ENCODE measurements at places on chromosomes 5 and 9.
A peak's percentile ranks its signal among the peaks of the same experiment; 100 is the strongest.

- H3K27ac ChIP-seq = no peak overlapping the region
- DNase-seq = no peak
- H3K36me3 ChIP-seq = no peaks in the 10 kb centered on the region
- H3K4me1 ChIP-seq = no peaks in the 10 kb centered on the region
- H3K4me3 ChIP-seq = no peak overlapping the region
Observed at GRCh38 chr9:27377811-27378456, 81.0 kb upstream of the EQTN start.

- no peak overlapping the region for H3K27ac ChIP-seq
- DNase-seq = peak; percentile 12
- H3K4me1 ChIP-seq = peaks cover 11% of the 10 kb centered on the region
- H3K27me3 ChIP-seq = no peaks in the 10 kb centered on the region
- H3K36me3 ChIP-seq = no peaks in the 10 kb centered on the region
Observed at GRCh38 chr9:6106711-6107339, 91.4 kb upstream of the RANBP6 start.

DNA sequence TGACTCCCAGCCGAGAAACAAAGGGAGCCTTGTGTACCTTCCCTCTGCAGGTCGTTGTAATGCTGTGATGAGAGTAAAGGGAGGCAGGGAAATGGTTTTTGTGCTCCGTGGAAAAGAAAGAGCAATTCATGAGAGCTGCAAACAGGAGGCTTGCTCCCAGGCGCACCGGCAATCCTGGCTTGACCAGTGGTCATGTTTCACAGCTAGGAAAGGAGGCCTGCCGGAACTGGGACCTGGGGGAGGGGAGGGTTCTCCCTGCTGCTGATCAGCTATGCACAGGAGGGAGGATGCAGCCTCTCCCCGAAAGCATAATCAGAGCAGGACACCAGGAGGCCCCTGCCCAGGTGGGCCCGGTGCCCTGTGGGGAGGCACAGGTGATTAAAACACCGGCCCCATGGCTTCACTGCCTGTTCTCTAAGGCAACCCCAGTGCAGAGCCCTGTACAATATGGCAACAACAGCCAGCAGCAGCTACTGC is 131.3 kb downstream of the ZDHHC21 start:
- DNase-seq = no peak
- H3K27ac ChIP-seq = no peak overlapping the region
- H3K27me3 ChIP-seq = no peaks in the 10 kb centered on the region
- no peaks in the 10 kb centered on the region for H3K4me1 ChIP-seq

- peaks cover 21% of the 10 kb centered on the region for H3K36me3 ChIP-seq
- DNase-seq = no peak
- H3K4me3 ChIP-seq = no peak overlapping the region
- no peaks in the 10 kb centered on the region for H3K4me1 ChIP-seq
Observed at GRCh38 chr9:128428644-128429512, 8.2 kb downstream of the CERCAM start.

DNA sequence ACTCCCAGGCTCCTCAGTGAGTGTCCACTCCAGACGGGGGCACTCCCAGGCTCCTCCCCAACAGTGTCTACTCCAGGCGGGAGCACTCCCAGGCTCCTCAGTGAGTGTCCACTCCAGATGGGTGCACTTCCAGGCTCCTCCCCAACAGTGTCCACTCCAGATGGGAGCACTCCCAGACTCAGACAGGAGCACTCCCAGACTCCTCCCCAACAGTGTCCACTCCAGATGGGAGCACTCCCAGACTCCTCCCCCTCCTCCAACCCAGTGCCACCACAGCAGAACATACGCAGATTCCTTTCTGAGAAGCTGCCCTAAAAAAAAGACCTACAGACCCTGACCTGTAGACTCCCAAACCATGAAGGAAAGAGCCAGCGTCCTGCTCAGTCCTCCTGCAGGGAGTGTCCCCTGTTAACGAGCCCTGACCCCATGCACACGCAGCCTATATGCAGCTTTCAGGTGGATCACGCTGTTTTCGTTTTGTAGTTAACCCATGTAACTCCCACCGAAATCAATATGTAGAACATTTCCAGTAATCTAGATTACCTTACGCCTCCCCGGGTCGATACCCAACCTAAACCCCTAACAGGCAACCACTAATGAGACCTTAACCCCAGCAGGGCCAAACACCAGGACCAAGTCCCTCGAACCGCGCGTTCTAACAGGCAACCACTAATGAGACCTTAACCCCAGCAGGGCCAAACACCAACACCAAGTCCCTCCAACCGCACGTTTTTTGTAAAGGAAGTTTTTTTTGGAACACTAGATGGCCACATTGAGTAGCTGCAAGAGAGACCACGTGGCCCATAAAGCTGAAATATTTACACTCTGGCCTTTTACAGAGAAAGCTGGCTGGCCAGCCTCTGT is 15.7 kb downstream of the PNPLA7 start:
- H3K27ac ChIP-seq = no peak overlapping the region
- peak; percentile 60 for DNase-seq
- H3K4me3 ChIP-seq = no peak overlapping the region
- H3K27me3 ChIP-seq = peaks cover 1% of the 10 kb centered on the region
- H3K4me1 ChIP-seq = peaks cover 8% of the 10 kb centered on the region

DNA sequence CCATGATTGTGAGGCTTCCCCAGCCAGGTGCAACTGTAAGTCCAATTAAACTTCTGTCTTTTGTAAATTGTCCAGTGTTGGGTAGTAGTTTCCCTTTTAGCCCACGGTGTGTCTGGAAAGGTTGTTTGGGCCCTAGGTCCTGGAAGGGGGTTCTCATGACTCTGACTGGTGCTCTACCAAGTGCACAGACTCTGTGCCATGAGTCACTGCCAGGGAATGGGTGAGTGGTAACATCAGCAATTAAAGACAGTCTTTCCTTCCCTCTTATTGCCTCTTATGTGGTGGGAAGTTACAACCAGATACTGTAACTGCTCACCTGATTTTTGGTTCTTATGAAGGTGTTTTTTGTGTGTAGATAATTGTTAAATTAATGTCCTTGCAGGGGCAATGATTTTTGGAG is 141.2 kb downstream of the PRDM9 start:
- H3K27ac ChIP-seq = no peak overlapping the region
- no peaks in the 10 kb centered on the region for H3K27me3 ChIP-seq
- no peaks in the 10 kb centered on the region for H3K4me1 ChIP-seq
- H3K4me3 ChIP-seq = no peak overlapping the region

GRCh38 chr5:12313602-12314001 is 409.4 kb upstream of the CTNND2 start:
- no peaks in the 10 kb centered on the region for H3K4me1 ChIP-seq
- H3K4me3 ChIP-seq = no peak overlapping the region
- H3K27me3 ChIP-seq = no peaks in the 10 kb centered on the region
- H3K36me3 ChIP-seq = no peaks in the 10 kb centered on the region
- no peak for DNase-seq

DNA sequence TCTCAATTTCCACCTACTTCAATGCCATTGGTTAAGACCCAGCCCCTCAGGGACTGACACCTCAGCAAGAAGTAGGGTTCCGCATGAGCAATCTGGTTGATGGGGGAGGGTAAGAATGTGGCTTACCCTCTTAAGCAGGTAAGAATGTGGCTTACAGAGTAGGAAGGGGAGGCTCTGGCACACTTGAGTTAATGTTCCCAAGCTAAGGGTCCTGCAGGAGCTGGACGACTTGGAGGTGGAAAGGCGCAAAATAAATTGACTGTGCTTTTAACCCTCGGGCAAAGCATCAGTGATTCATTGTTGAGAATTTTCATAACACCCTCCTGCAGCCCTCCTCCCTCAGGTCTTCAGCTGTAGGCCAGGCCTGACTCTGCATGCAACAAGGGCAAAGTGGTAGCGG is 24.9 kb upstream of the ADRA1B start:
- no peak overlapping the region for H3K4me3 ChIP-seq
- no peak overlapping the region for H3K27ac ChIP-seq
- peaks cover 11% of the 10 kb centered on the region for H3K4me1 ChIP-seq
- H3K27me3 ChIP-seq = peaks cover 11% of the 10 kb centered on the region
- H3K36me3 ChIP-seq = no peaks in the 10 kb centered on the region

DNA sequence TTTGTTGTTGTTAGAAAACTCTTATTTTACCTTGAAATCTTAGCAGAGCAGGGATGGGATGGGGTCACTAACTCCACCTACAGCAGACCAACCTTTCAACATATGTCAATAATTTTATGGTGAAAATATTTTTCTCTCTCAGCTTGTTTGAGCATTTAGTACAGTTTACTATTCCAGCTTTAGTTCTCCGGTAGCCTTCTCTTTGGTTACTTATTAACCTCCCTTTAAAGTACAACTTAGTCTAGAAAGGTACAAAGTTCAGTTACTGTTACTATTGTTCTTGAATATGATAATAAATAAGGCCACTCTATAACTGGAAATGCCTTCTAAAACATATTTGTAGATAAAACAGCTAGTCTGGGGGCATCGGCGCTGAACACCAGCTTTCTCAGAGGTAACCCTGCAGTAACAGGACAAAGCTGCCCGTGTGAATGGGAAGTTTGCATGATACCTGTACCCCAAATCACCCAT is 233.3 kb downstream of the PCSK1 start:
- H3K4me1 ChIP-seq = peaks cover 4% of the 10 kb centered on the region
- H3K36me3 ChIP-seq = no peaks in the 10 kb centered on the region
- DNase-seq = no peak
- H3K27ac ChIP-seq = no peak overlapping the region
- no peaks in the 10 kb centered on the region for H3K27me3 ChIP-seq
- H3K4me3 ChIP-seq = no peak overlapping the region

DNA sequence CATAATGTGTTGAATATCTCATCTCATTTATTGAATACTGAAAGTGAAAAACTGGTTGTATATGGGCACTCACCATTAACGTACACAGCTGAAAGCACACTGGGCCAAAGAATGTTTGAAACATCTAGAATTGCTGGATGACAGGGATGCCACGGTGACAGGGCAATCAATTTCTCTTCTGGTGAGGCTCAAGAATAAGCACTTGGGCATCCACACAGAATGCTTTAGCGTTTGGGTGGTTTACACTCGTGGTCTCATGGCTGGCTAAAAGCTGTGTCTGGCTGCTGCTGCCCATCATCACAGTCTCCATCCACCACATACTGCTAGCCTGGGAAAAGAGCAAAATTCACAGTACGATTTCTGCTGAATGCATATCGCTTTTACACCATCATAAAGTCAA is 30.7 kb upstream of the IL31RA start:
- DNase-seq = peak; percentile 1
- H3K27me3 ChIP-seq = peaks cover 28% of the 10 kb centered on the region
- H3K4me1 ChIP-seq = peaks cover 3% of the 10 kb centered on the region

GRCh38 chr9:17993024-17993423 is 414.2 kb downstream of the SH3GL2 start:
- H3K4me1 ChIP-seq = no peaks in the 10 kb centered on the region
- DNase-seq = no peak

- H3K27ac ChIP-seq = no peak overlapping the region
- H3K27me3 ChIP-seq = no peaks in the 10 kb centered on the region
- no peaks in the 10 kb centered on the region for H3K4me1 ChIP-seq
- DNase-seq = no peak
- H3K36me3 ChIP-seq = no peaks in the 10 kb centered on the region
- H3K4me3 ChIP-seq = no peak overlapping the region
Observed at GRCh38 chr9:84947412-84947972, 278.0 kb downstream of the NTRK2 start.

GRCh38 chr5:95261437-95262175 is 23.3 kb downstream of the MCTP1 start:
- no peaks in the 10 kb centered on the region for H3K4me1 ChIP-seq
- no peak overlapping the region for H3K4me3 ChIP-seq
- H3K27me3 ChIP-seq = no peaks in the 10 kb centered on the region
- DNase-seq = peak; percentile 49

DNA sequence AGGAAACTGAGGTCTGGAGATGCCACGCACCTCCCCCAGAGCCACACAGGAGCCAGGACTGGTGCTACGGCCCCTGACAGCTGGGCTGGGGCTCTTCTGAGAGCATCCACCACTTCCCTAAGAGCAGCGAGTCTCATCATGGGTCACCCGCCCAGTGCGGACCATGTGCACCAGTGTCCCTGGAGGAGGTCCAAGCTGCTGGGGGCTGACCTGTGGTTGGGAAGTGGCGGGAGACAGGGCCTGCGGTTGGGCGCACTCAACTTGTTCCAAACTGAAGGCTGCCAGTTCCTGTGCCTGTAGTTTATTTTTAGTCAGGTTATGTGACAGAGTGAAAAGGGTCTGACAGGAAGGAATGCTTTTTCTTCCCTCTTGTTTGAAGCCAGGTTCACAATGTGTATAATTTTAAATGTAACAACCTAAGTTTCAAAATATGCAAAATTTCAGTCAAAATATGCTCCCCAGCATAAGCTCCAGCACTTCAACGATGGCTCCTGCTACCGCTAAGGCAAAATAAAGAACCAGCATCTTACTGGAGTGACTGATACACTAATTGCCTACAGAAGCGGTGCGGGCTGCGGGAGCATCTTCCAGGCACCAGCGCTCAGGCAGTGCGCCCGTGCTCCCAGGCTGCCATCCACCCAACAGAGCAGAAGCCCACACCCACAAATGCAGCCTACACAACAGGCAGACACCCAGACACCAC is 14.8 kb downstream of the BARHL1 start:
- H3K4me3 ChIP-seq = no peak overlapping the region
- H3K4me1 ChIP-seq = peaks cover 2% of the 10 kb centered on the region
- H3K36me3 ChIP-seq = peaks cover 21% of the 10 kb centered on the region
- H3K27ac ChIP-seq = no peak overlapping the region
- no peak for DNase-seq

GRCh38 chr5:14179446-14179845 is 36.3 kb downstream of the TRIO start:
- peaks cover 47% of the 10 kb centered on the region for H3K4me1 ChIP-seq
- no peaks in the 10 kb centered on the region for H3K27me3 ChIP-seq
- H3K4me3 ChIP-seq = no peak overlapping the region

DNA sequence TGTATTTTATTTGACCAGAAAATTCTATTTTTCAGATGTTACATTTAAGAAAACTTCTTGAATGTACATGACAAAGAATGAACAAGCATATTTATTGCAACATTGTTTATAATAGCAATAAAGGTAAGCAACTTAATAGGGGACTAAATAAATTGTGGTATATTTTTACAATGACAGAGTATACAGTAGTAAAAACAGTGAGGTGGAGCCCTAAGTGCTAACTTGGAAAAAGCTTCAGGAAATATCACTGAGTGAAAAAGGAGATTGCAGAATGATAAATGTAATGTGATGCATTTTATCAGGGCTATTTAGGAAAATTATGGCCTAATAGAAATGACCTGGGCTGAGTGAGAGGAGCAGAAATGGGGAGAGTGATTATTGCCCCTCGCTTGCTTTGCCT is 56.5 kb upstream of the SEMA6A start:
- H3K27me3 ChIP-seq = no peaks in the 10 kb centered on the region
- H3K4me3 ChIP-seq = no peak overlapping the region
- H3K36me3 ChIP-seq = no peaks in the 10 kb centered on the region
- no peak for DNase-seq
- H3K27ac ChIP-seq = no peak overlapping the region
